Prostate gland (tissue), 2 donors: ENCODE measurements at places on chromosomes 12 and 14. TPM values are rescaled to one million over a fixed set of nuclear protein-coding genes. Genes with fewer than 3 reads are reported as not detected.

DNA sequence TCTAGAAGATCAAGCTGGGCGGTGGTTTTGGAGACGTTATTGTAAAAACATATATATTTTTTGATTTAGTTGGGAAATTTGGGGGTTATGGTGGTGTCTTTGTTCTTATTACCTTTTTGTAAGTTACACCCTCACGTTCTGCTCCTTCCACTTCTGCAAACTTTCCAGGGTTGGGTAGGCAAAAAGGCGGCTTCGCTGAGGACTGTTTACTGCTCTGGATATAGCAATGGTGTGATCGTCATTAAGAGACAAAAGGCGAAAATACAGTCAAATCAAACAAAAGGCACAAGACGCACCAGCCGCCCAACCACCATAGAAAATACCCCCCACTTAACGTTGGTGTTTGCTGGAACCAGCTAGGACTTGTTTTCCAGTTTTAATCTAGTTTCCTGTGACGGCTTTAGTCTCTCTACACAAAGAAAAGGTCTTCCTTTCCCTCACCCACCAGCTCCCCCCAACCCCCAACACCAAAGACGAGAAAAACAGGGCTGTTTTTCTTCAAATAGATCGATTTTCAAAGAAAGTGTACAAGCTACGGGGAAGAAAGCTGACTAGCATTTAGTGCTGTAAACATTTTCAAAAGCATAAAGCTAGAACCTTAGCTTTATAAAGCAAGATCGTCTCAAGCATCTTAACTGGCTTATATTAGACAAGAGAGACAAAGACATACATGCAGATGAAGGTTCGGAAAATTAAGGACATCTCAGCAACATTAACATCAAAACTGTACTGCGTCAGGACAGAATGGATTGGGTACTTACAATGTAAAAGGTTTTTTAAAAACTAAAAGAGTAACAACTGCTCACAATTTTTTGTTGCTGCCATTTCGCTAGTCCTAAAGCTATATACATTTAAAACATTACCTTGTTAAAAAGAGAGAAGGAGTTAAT is 2.0 kb upstream of the SETD1B start:
- H3K27me3 ChIP-seq, result no peaks in the 10 kb centered on the region
- H3K27ac ChIP-seq, result peak overlapping the region; percentile 98
- no peak for DNase-seq
- peak overlapping the region; percentile 59 for H3K4me3 ChIP-seq

NTN4 gene
- 79.2 TPM for total RNA-seq

DNA sequence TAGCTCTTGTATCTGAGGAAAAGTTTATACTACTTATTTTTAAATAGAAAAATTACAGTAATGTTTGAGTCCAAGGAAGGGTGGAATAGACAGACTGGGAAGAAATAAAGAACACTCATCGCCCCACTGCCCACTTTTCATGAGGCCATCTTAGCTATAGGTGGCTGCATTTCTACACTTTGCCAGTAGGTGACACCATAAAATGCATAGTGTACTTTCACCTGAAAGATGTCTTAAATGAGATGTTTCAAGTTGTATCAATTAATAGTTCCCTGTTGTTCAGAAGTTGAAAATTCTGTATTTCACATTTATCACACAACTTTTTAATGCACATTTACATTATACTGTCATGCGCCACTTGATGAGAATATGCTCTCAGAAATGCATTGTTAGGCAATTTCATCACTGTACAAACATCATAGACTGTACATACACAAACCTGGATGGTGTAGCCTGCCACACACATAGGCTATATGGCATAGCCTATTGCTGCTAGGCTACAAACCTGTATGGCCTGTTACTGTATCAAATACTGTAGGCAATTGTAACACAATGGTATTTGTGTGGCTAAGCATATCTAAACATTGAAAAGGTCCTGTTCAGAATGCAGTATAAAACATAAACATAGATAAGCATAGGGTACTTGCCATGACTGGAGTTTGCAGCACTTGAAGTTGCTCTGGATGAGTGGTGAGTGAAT is 27.6 kb downstream of the PMCH start:
- no peaks in the 10 kb centered on the region for H3K4me1 ChIP-seq
- no peak overlapping the region for H3K4me3 ChIP-seq
- H3K27ac ChIP-seq, result no peak overlapping the region
- no peaks in the 10 kb centered on the region for H3K36me3 ChIP-seq

DNA sequence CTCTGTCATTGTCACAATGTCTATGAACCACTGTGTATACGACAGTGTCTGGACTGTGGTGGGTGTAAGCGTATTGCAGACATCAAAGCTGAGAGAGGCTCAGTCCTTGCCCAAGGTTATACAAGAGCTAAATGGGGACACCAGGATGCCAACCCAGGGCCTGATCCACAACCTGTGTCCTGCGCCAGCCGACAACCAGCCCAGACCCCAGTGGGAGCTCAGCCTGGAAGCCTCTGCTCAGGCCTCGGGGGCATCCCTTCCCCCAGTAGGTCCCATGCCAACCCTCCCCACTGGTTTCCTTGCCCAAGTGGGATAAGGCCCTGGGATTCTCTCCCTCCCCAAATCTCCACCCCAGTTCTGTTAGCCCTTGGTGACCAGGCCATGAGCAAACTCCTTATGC is 54.3 kb downstream of the LTBP2 start:
- no peak for DNase-seq
- no peaks in the 10 kb centered on the region for H3K27me3 ChIP-seq
- H3K27ac ChIP-seq, result no peak overlapping the region
- H3K4me3 ChIP-seq, result no peak overlapping the region
- no peaks in the 10 kb centered on the region for H3K4me1 ChIP-seq
